ENCODE measurements at places on chromosomes 11 and 22. TPM values are rescaled to one million over a fixed set of nuclear protein-coding genes. Genes with fewer than 3 reads are reported as not detected.

CHRM1 gene
- not detected for total RNA-seq

UBQLNL gene
- total RNA-seq = not detected

DNA sequence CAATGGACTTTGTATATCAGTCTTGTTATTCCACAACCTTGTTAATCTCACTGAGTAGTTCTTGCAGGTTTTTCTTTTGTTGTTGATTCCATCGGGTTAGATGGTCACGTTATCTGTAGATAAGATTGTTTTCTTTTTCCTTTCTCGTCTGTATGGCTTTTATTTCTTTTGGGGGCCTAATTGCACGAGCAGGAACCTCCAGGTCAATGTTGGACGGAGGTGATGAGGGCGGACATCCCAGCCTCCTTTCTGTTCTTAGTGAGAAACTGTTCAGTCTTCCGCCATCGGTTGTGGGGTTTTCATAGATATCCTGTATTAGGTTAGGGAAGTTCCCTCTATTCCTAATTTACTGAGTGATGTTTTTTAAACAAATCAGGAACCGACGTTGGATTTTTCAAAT lies 4.8 kb upstream of the PRR33 start:
- no peak for DNase-seq

GRCh38 chr11:61777234-61778090 lies 14.9 kb downstream of the TMEM258 start:
- DNase-seq = peak; percentile 22

DNA sequence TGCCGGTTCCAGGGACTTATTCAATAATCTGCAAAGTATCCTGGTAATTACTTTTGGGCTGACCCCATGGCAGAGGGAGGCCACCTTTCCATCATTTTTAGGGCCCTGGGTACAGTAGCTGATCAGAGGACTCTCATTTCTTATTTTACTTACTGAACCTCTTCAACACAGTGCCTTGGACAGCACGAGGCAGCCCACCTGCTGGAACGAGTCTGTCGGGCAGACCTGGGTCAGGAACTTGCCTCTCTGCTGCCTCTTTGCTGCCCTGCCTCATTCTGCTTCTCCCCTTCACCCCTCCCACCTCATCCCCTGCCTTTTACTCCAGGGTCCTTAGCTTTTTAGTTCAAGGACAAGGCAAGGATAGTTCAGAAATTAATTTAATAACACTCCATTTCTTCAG lies 204.5 kb downstream of the CSNK2A3 start:
- DNase-seq = no peak

DNA sequence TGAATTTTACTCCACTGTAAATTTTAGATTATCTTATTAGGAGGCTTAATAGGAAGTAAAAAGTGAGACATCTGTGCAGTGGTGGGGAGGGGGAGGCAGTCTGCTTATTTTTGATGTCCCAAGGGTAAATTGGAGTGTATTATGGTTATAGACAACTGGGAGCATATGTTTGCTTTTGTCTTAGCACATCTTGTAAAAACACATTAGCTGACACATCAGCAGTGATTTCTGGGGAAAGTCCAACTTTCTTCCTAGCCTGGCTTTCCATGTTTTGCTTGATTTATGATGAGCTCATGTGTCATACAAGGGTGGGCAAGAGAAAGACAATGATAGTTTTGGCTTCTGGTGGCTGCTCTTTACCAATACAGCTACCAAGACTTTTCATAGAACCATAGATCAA lies 4.0 kb downstream of the ANO3 start:
- no peak for DNase-seq

GRCh38 chr11:60378354-60378753 lies at the start of gene MS4A7:
Gene MS4A7, plus strand, starts transcription at chr11:60378532. Its CDS starts 4,610 bp downstream, at chr11:60383142.
- no peak for DNase-seq

- no peak for DNase-seq
Observed at GRCh38 chr11:94882931-94883330, 90.4 kb downstream of the CWC15 start.

GRCh38 chr11:119130662-119131061 lies 9.3 kb downstream of the HINFP start:
- peak; percentile 21 for DNase-seq

All from RPMI7951 (cell line).